Activated CD8-positive, alpha-beta T cell treated with anti-CD3 and anti-CD28 coated beads for 36 hours (primary cell): ENCODE measurements at places on chromosomes 2 and 18.

- no peaks in the 10 kb centered on the region for H3K4me1 ChIP-seq
- no peaks in the 10 kb centered on the region for H3K36me3 ChIP-seq
- H3K27me3 ChIP-seq: peaks cover 12% of the 10 kb centered on the region
- no peak for DNase-seq
- H3K27ac ChIP-seq: no peak overlapping the region
Measured at GRCh38 chr2:158266111-158266510, 164.4 kb downstream of the UPP2 start.

DNA sequence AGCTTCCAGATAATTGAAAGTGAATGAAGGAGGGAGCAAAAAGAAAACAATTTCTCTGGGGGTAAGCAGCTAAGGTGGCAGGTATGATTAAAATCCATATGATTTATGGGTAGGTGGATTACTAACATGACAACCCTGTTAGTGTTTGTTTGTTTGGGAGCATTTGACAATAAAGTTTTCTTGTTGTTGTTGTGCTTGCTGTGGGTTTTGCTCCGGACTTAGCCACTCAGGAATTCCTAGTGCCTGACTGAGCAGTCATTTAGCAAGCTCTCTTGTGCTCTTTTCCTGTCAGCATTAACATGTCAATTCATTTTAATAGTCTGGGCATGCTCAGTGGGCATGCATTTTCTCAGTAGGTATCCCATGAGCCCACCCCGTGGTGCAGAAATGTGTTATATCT, 674.8 kb upstream of the ZEB2 start:
- no peaks in the 10 kb centered on the region for H3K27me3 ChIP-seq
- no peaks in the 10 kb centered on the region for H3K36me3 ChIP-seq
- H3K4me3 ChIP-seq: no peak overlapping the region
- H3K4me1 ChIP-seq: no peaks in the 10 kb centered on the region
- H3K27ac ChIP-seq: no peak overlapping the region

GRCh38 chr2:46569061-46569560, 89.7 kb downstream of the TMEM247 start:
- H3K36me3 ChIP-seq: peaks cover 2% of the 10 kb centered on the region
- no peak overlapping the region for H3K4me3 ChIP-seq
- DNase-seq: no peak
- H3K27me3 ChIP-seq: no peaks in the 10 kb centered on the region
- peaks cover 4% of the 10 kb centered on the region for H3K4me1 ChIP-seq

- no peak overlapping the region for H3K27ac ChIP-seq
- no peaks in the 10 kb centered on the region for H3K4me1 ChIP-seq
- no peaks in the 10 kb centered on the region for H3K36me3 ChIP-seq
Measured at GRCh38 chr2:224286923-224287322, 115.0 kb downstream of the FAM124B start.

DNA sequence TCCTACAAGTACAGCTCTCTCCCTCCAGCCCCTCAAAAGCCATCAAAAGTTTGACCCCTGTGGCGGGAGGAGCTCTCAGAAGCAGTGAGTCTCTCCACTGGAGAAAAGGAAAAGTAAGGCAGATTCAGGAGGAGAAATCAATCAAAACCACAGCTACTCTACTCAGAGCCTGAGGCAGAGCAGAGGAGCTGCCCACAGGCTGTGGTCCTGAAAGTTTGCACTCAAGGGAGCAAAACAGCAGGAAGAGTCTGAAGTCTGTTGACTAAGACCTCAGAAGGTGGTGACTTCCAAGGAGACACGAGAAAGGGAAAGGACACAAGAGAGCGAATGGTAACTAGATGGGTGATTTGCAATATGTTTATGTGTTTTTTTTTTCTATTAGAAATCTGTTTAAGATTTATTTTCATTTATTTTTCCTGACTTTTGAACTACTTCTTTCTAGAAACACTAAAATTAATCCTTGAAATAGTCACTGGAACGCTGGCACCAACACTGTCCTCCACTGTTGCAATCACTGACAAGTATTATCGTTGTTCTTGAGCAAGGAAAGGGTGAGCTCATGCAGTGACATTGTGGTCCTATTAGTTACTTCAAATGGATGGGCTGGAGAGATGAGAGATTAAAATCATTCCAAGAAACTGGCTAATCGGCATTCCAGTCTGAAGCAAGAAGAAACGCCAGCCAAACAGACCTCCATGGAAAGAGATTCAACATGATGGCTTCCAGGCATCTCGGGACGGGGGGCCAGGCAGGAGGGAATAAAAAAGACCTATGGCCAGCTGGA, 35.8 kb downstream of the PID1 start:
- peaks cover 2% of the 10 kb centered on the region for H3K27me3 ChIP-seq
- no peaks in the 10 kb centered on the region for H3K4me1 ChIP-seq
- no peak for DNase-seq
- no peak overlapping the region for H3K27ac ChIP-seq
- no peaks in the 10 kb centered on the region for H3K36me3 ChIP-seq

- H3K4me1 ChIP-seq: no peaks in the 10 kb centered on the region
- H3K27ac ChIP-seq: no peak overlapping the region
- no peak overlapping the region for H3K4me3 ChIP-seq
- no peak for DNase-seq
- H3K36me3 ChIP-seq: no peaks in the 10 kb centered on the region
- peaks cover 3% of the 10 kb centered on the region for H3K27me3 ChIP-seq
Measured at GRCh38 chr2:200003444-200003843, 48.1 kb downstream of the MAIP1 start.
